ENCODE measurements at places on chromosomes 16 and 17. TPM values are rescaled to one million over a fixed set of nuclear protein-coding genes. Genes with fewer than 3 reads are reported as not detected.

GRCh38 chr17:81429821-81430551, 34.7 kb downstream of the BAHCC1 start:
- peak; percentile 22 for DNase-seq

- DNase-seq = no peak
These were observed 157.1 kb upstream of the WSCD1 start for GRCh38 chr17:5913032-5913531.

DNA sequence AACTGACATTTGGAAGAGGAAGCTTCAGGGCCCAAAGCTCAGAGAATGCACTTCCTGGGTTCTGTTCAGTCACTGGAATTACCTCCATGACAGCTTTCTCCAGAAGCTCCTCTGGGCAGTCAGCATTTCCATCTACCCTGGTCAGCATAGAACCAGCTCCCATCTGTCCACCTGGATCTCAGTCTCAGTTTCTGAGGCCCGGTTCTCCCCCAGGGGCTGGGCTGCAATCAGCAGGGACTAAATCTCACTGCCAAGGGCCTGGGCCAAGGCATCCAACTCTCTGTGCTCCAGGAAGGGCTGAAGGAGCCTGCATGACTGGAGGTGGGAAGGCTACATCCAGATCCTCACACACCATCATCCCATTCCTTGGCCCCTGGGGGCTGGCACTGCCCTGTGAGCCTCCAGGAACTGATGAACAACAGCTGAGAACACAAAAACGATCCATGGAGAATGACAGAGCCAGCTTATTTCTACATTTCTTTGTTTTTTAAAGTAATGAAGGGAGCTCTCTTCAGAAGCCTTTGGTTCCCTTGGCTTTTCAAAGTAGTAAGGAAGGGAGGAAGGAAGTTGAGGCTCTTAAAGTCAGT, 66.3 kb upstream of the MRTFB start:
- DNase-seq = no peak

- no peak for DNase-seq
These were observed 94.3 kb upstream of the ZFHX3 start for GRCh38 chr16:73142053-73142854.

- no peak for DNase-seq
These were observed 34.9 kb upstream of the SSTR5 start for GRCh38 chr16:1037394-1038257.

DNA sequence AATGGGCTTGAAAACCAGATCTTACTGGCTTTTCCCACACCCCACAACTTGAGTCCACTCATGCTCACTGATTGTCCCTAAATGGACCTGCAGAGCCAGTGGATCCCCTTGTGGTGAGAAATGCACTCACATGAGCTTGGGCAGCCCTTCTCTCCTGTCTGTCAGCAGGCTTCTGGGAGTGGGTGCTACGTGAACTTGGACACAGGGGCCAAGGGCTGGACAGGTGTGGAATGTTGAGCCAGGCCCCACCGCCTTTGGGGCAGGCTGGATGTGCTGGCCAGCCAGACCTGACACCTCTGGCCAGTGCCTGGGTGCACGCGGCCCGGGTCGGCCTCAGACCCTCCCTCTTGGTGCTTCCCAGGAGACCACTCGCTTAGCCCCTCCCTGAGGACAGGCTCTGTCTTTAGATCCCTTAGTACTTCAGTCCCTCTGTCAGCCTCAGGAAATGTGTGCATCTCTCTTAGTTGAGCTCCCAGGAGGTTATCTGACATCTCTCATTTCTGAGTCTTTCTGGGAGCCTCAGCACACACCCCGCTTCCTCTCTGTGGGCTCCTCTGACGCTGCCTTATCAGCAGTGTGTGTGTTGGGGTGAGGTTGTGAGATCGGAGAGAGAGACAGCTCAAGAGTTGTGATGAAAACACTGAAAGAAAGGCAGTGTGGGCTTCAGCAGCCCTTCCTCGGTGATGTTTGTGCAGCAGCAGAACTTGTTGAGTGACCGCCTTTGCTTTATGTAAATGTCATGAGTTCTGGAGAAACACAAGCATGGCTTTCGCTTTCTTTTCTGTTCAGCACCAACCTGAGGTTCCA, 117.0 kb downstream of the RAB11FIP4 start:
- no peak for DNase-seq

DNA sequence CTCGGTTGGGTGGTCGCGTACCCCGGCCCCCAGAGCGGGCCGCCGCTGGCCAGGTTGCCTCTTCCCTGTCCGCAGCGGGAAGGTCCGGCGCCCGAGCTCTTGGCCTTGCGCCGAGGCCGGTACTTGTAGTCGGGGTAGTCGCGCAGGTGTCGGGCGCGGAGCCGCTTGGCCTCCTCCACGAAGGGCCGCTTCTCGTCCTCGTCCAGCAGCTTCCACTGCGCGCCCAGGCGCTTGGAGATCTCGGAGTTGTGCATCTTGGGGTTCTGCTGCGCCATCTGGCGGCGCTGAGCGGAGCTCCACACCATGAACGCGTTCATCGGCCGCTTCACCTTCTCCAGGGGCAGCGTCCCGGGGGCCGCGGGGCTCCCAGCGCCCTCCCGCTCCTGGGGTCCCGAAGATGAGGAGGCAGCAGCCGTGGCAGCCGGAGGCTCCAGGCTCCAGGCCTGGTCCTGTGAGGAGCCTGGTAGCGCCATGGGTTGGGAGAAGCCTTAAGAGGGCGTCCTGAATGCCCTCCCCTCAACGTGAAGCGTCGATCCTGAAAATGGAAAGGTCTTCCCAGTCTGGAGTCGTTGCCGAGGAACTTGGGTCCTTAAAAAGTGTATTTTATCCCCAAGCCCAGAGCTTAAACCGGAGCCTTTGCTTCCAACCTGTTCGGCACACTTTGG, 558 bp downstream of the SOX15 start:
- peak; percentile 89 for DNase-seq

DNA sequence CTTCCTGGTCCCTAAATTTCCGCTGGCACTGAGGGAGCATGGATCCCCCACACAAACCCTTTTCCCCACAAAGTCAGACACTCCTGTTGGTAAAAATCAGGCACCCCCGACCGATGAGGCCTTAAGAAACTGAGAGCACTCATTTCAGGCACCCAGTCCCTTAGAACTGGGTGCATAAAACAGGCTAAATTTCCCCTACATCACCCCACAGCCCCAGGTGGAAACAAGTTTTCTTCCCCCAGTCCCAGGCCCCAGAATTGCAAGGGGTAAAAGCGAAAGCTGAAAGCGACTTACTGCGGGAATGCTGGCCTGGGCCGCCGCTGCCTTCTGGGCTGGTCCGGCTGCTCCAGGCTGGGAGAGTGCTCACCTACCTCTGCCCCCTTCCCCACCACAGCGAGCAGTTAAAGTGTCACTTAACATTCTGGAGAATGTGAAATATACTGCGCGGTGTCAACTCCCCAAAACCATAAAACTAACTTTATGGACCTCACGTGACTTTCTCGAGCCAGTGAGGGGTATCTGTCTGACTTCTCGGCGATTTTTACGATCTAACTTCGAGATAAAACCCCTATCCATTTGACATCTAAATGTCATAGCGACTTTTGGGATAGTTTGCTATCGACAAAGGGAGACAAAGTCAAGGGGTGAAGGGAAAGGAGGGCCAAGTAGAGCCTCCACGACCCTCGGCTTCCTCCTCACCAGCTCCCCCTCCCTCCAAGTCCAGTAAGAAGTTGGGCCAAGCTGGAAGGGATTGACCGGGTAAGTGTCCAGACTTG, at the start of gene HOXB3:
TSS of gene HOXB3 (minus strand) at position 411 of the 776 bp plus-strand sequence. CDS start 37,767 bp downstream, outside the sequence.
- DNase-seq = no peak

DNA sequence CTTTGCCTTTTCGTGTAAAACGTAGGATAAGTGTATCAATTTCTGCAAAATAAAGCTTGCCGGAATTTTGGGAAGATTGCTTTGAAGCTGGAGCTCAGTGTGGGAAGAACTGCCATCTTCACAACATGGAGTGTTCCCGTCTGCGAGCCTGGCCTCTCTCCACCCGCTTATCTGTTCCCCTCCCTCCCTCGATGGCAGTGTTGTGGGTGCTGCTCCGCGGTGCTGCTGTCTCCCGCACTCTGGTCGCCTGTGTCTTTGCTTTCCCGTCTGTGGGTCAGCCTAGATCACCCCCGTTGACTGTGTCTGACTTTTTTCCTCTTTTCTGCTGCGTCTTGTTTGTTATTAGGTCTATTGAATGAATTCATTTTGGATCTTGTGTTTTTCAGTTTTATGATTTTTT, 17.0 kb downstream of the ACSF3 start:
- no peak for DNase-seq

GRCh38 chr16:25038239-25038954, 23.2 kb upstream of the ARHGAP17 start:
- no peak for DNase-seq

- no peak for DNase-seq
These were observed 149.2 kb downstream of the NPIPB5 start for GRCh38 chr16:22659933-22660332.

DNA sequence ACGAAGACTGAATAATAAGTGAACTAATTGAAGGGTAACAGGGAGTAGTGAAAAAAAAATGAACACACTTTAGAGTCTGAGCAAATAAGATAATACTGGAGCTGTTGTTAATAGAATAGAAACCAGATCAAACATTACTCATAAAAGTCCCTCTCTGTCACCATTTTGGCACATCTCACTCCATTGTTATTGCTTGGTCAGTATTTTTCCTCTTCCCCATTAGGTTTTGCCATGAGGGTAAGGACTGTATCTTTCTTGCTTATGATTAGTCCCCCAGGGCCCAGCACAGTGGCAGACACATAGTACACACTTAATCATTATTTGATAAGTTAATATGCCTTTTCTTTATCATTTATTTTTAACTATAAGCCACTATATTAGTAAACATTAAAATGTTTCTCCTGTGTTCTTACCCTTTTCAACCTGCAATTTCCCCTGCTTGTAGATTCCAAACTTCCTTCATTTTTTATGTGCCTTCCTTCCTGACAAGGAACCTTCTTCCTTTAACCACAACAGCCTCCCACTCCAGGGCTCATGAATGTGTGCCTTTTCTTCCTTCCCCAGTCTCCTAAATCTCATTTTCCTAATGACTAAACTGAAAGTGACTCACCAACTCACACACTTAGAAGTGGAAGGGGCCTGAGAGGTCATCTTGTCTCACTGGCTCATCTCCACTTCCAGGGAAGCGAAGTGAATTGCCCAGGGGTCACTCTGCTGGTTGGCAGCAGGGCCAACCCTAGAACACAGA, 88.2 kb upstream of the HAS3 start:
- DNase-seq = peak; percentile 73

DNA sequence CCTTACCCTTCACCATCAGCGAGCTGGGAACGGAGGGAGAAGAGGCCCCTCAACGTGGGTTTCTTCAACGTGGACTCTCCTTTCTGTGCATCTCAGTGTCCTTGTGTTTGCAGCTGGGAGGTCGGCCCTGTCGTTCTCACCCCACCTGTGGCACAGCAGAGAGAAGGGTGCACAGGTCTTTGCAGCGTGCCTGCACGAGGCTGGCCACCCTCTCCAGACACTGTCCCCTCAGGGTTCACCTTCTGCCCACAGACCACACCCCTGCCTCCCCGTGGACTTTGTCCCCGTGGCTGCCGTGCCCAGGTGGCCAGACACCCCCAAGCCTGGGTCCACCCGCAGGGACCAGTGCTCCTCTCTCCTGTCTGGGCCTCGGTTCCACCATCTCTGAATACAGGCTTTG, 7.3 kb upstream of the WDR45B start:
- no peak for DNase-seq

DNA sequence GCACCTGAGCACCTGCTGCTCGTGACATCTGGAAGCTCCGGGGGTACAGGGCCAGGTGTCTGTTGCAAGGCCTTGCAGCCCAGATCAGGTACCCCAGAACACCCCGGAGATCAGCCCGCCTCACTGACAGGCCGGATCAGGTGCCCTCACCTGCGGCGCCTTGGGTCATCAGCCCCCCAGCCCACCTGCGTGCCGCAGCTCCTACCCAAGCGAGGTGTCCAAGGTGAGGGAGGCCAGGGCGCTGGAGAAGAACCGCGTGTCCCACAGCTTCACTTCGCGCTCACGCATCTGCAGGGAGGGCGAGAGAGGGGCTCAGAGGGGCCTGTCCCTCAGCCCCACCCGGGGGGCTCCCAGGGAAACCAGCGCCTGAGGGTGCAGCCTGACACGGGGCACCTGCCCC, 16.1 kb downstream of the VASN start:
- no peak for DNase-seq

DNA sequence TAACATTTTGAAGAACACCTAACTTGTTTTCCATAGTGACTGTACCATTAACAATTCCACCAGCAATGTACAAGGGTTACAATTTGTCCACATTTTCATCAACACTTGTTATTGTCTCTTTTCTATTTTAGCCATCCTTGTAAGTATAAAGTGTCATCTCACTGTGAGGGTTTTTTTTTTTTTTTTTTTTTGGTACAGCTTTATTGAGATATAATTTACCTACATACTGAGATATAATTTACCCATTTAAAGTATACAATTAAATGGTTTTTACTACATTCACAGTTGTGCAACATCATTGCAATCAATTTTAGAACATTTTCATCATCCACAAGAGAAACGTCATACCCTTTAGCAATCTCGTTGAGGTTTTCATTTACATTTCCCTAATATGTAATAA, 17.9 kb upstream of the TMIGD1 start:
- DNase-seq = no peak

DNA sequence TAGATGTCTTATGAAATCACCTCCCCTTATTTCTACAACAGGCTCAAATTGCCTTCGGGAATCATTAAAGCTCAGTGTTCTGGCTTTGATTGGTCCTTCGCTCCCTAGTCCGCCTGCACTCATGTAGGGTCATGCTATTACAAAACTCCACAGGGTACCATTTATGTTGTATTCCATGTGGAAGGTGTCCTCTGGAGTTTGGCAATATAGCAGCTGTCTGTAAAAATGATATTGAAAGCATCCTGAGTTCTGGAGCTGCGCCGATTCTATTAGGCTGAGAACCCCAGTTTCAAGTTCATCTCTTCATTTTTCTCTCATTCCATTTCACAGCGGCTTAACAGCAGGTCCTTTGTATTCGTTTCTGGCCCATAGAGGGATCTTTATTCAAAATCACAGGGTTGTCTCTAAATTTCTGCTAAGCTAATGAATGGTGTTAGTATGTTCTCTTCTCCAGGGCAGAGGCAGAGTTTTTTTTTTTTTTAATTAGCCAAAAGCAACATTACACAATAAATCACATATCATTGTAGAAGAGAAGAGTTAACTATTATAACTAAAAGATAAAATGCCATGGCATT, 71.9 kb upstream of the TEKT1 start:
- no peak for DNase-seq

- DNase-seq = no peak
These were observed 8.4 kb downstream of the DEXI start for GRCh38 chr16:10933865-10934264.

Gene TEKT3
- not detected for total RNA-seq

Gene KATNIP
- total RNA-seq = 10.5 TPM

Gene SSTR5
- 0.22 TPM for total RNA-seq

Gene NAE1
- 32.5 TPM for total RNA-seq

Gene SLC47A2
- not detected for total RNA-seq

Gene ARL4D
- 2.2 TPM for total RNA-seq

Gene AXIN1
- total RNA-seq = 10.2 TPM

Gene ODAD4
- under 0.01 TPM for total RNA-seq

Gene HS3ST3B1
- 0.22 TPM for total RNA-seq

Gene ZG16
- not detected for total RNA-seq

Gene ZNF423
- 3.5 TPM for total RNA-seq
